ENCODE measurements at places on chromosomes 5 and 9.

DNA sequence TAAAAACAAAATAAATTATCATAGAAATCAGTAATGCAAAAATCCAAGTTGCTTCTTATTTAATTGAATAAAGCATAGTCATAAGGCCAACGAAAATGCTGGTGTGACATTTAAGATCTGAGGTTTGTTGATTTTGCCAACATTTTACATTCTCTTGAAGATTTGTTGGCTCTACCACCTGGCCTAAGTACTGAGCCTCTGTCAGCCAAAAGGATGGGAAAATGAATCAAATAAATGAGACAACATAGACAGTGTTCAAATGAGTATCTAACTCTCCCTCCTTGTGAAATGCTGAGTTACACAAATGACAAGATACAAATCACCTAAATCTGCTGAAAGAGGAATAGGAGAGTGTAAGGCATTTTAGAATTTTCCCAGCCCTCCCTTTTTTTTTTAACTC is 575.0 kb downstream of the CDH12 start:
- no peak for DNase-seq

GRCh38 chr5:172595596-172596455 is 45.2 kb upstream of the NEURL1B start:
- DNase-seq, result no peak

DNA sequence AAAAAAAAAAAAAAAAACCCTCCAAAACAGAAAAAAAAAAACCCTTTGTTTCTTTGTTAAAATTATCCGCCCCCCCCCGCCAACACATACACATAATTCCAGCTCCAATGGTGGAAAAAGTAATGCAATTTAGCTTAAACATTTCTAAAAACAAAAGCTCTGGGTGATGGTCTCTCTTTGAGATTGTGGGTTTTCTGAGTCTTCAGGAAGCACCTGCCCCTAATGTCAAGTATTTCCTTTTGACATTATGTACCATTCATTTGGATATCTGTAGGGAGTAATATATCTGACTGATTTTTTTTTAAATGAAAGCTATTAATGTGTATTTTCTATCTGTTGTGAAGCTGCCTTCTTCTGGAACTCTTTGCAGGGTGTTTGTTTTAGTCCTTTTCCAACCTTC is 389.7 kb downstream of the TAF11L14 start:
- no peak for DNase-seq

- no peak for DNase-seq
These were observed 432.1 kb upstream of the RGMB start for GRCh38 chr5:98341038-98342032.

DNA sequence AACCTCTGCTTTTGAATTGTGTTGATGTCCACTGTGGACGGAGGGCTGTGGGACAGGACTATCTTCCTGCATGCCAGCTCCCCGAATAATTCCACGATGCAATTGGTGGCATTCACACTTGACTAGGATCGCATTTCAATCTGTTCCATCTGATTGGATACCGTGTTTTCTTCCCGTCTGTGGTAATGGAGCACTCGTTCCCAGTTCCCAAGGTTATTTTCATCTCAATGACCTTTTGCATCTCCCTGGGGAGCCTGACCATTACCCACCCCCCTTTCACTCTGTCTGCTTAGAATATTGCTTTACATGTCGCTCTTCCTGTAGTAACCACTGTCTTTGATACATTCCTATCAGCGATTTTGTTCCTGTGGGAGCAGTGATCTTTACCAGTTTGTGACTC is 402.2 kb upstream of the WWC1 start:
- no peak for DNase-seq

- no peak for DNase-seq
These were observed 26.4 kb upstream of the FAM240B start for GRCh38 chr9:38746303-38746702.

- peak; percentile 46 for DNase-seq
These were observed 516 bp downstream of the MAST4 start for GRCh38 chr5:66596636-66597182.

DNA sequence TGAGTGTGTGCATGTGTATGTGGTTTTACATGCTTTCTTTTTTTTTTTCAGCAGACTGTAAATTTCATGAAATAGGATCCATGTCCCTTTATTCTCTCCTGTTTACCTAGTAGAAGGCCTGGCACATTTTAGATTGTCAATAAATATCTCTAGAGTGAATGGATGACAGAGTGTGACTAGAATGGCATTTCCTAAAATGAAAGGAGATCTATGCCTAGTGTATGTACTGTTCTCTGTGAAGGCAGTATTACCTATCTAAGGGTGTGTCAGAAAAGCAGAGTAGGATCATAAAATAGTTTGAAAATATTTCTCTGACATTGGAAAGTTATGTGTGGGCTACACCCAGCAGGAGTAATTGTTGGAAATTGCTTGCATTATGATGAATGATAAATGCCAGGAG is 1876.0 kb upstream of the C9orf72 start:
- DNase-seq, result no peak

GRCh38 chr9:27701587-27701986 is 128.3 kb upstream of the C9orf72 start:
- DNase-seq, result no peak

DNA sequence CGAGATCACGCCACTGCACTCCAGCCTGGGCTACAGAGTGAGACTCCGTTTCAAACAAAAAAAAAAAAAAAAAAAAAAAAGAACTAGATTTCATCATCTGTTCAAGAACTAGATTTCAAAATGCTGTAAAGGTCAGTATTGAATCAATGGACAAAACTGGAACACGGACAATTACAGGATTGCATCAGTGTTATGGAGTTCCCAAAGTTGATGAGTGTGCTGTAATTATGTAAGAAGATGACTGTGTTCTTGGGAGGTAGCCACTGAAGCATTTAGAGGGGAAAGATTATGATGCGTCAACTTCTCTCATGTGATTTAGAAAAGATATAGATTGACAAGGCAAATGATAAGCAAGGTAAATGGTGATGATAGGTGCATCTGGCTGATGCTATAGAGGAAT is 6.5 kb downstream of the FAM240B start:
- DNase-seq, result no peak
